ENCODE measurements at places on chromosomes 12 and 14. TPM values are rescaled to one million over a fixed set of nuclear protein-coding genes. Genes with fewer than 3 reads are reported as not detected.

DNA sequence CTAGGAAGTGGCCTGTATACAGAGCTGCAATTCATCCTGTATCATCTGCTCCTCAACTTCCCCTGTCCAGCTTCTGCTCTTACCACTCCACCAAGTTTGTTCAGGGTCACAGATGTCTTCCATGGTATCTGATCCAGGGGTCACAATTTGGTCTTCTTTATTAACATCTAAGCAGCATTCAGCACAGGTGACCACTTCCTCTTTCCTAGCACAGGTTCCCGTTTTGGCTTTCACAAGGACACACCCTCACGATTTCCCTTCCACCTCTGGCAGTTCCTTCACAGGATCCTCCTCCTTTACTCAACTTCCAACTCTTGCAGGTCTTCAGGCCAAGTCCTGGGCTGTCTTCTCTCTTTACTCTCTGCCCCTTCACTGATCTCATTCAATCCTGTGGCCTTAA is 93.6 kb downstream of the TTC7B start:
- no peak for DNase-seq

DNA sequence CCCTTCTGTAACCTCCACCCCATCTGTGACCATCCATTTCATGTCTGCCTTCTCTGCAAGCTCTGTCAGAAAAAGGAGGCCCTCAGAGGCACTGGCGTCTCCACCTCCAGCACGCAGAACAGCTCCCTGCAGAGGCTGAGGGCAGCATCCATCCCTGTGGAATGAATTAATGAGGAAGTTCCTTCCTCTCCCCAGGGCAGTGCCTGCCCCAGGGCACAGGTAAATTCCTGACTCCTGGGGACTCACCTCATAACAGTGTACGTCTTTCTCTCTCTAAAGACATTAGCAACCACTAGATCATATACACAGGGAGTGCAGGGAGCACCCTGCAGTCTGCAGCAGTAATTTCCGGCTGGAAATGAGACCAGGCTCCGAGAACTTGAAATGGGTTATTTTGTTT is 155.0 kb upstream of the TMEM132C start:
- no peak for DNase-seq

The SRRM4 gene
- 0.22 TPM for polyA plus RNA-seq

The SLC41A2 gene
- polyA plus RNA-seq, result 2.2 TPM

The AQP2 gene
- polyA plus RNA-seq, result not detected

- no peak for DNase-seq
Observed at GRCh38 chr12:108240027-108240785, 98.9 kb downstream of the CMKLR1 start.

The OTX2 gene
- not detected for polyA plus RNA-seq

GRCh38 chr12:122987086-122987951 is 6.8 kb downstream of the ARL6IP4 start:
- no peak for DNase-seq

All from forelimb muscle (tissue), 1 donor.